Caudate nucleus (tissue), 63 donors: ENCODE measurements at places on chromosomes 4 and X.

GRCh38 chr4:187422655-187423054 is 572.9 kb upstream of the ZFP42 start:
- no peak for DNase-seq

- DNase-seq = no peak
Observed at GRCh38 chr4:1030031-1030430, 18.6 kb downstream of the FGFRL1 start.

- no peak for DNase-seq
Observed at GRCh38 chr4:152464030-152464823, 71.7 kb downstream of the FBXW7 start.

- DNase-seq = no peak
Observed at GRCh38 chrX:39611468-39611867, 486.3 kb downstream of the BCOR start.

DNA sequence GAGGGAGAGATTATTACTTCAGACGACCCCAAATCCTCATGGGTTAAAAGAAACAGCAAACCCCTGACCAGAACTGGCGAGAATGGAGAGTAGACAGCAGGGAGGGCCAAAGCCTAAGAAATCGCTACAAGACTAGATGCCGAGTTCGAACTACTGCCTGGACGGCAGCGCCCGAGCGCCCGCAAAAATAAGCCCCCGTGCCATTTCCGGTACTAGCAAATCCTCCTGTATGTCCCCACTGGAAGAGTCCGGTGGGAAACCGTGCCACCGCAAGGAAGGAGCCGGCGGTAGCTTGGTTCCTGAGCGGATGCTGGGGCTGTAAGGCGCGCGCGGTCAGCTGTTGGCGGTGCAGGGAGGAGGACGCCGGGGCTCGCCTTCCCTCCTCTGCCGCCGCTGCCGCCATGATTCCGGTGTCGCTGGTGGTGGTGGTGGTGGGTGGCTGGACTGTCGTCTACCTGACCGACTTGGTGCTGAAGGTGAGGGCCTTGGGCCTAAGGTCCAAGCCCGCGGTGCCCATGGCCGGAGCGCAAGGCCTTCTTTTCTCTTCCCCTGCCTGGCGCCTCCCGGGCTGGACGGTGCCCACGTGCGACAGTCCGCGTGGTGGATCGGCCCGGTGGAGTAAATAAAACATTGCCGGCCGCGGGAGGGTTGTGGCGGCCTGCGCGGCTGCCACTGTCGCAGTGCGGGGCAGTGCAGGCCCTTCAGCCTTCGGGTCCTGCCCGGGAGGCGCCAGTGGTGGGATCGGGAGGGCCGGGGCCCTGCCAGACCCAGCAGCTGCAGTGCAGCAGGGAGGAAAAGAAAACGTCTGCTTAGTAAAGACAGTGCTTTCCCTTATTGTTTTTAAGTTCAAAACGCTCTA is at the start of gene MBTPS2:
MBTPS2 (plus strand) TSS at position 284 of the 859 bp plus-strand sequence; CDS start at position 402, 118 bp downstream.
- DNase-seq = peak; percentile 65

DNA sequence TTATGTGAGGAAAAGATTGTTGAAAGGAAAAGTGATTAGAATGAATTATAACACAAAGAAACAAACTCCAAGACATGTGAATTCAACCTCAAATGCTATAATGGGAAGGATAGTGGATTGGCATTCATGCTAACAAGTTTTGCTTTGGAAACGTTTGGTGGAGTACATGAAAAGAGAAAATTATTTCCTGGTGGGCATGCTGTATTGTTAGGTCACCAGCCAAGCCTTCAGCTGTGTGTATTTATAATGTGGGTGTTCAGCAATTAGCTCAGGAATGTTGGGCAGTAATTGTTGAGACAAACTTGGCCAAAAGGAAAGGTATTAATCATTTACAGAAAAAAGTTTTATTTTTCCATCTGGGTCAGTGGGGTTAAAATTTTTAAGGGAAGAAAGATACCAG is 198.9 kb upstream of the ARSJ start:
- DNase-seq = no peak

- no peak for DNase-seq
Observed at GRCh38 chr4:140308366-140309123, 64.9 kb upstream of the SCOC start.

- DNase-seq = no peak
Observed at GRCh38 chr4:173531086-173531965, 1.3 kb upstream of the HAND2 start.

DNA sequence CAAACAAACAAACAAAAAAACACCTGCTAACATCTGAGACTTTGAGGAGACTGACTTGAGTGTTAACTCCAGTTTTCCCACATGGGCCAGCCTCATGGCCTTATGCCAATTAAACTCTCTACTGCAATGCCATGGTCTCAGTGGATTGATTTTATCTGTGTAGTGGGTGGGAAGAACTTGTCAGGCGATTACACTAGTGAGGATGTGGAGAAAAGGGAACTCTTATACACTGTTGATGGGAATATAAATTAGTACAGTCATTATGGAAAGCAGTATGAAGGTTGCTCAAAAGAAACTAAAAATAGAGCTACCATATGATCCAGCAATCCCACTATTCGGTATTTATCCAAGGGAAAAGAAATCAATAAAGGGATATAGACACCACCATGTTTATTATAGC is 12.8 kb upstream of the XIAP start:
- DNase-seq = no peak

- DNase-seq = no peak
Observed at GRCh38 chrX:103624111-103624510, 4.7 kb upstream of the TCEAL1 start.

DNA sequence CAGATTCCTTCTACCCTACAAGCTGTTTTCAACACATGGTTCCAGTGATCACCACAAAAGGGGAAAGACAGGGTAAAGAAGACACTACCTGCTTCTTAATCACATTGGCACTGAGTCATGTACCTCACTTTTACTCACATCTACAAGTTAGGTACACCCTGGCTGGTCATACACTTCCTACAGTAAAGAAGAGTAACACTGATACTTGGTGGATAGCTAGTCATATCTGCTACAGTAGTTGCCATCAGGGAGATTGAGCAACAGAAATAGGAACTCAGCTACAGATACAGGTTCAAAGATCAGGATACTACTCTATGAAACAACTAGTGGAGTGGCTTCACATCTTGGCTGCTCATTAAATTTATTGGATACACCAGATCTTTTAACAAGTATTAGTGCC is 105.4 kb upstream of the DIAPH2 start:
- no peak for DNase-seq

DNA sequence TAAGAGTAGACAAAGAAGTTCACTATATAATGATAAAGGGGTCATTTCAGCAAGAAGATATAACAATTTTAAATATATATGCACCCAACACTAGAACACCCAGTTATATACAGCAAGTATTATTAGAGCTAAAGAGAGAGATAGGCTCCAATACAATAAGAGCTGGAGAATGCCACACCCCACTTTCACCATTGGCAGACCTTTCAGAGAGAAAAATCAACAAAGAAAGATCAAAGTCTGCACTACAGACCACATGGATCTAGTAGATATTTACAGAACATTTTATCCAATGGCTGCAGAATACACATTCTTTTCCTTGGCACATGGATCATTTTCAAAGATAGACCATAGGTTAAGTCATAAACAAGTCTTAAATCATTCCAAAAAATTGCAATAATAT is 479.7 kb upstream of the DIAPH2 start:
- DNase-seq = no peak

GRCh38 chrX:154327038-154327820 is 31.6 kb downstream of the TKTL1 start:
- no peak for DNase-seq

GRCh38 chr4:90641861-90642599 is 514.8 kb downstream of the CCSER1 start:
- no peak for DNase-seq

DNA sequence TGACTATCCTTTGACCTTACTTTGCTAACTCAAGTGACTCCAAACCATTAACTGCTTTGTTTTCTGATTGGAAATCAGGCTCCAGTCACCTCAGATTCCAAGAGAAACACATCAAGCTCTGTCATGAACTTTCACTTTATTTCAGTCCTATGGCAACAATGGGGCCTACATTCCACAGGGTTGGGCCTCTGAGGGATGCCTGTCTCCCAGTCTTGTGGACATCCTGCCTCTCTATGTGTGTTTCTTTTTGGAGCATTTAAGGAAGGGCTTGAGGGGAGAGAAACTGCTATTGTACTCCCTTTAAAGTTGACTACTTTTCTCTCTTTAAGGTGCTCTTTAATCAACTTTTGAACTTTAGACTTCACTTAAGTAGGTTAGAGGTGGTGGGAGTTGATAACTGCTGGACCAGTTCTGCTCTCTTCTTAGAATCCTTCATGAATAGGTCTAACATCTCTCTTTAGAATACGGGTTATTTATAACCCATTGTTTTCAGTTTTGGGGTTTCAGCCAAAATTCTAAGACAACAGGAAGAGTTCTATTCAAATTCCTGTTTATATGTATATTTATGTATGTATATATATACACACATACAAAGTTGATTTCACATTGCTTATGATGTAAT is 274.3 kb upstream of the NR3C2 start:
- DNase-seq = no peak

GRCh38 chr4:41718907-41719306 is 29.6 kb downstream of the PHOX2B start:
- no peak for DNase-seq

- no peak for DNase-seq
Observed at GRCh38 chr4:11537846-11538245, 109.2 kb upstream of the HS3ST1 start.

- DNase-seq = no peak
Observed at GRCh38 chr4:68773699-68774098, 42.1 kb upstream of the UGT2B10 start.

DNA sequence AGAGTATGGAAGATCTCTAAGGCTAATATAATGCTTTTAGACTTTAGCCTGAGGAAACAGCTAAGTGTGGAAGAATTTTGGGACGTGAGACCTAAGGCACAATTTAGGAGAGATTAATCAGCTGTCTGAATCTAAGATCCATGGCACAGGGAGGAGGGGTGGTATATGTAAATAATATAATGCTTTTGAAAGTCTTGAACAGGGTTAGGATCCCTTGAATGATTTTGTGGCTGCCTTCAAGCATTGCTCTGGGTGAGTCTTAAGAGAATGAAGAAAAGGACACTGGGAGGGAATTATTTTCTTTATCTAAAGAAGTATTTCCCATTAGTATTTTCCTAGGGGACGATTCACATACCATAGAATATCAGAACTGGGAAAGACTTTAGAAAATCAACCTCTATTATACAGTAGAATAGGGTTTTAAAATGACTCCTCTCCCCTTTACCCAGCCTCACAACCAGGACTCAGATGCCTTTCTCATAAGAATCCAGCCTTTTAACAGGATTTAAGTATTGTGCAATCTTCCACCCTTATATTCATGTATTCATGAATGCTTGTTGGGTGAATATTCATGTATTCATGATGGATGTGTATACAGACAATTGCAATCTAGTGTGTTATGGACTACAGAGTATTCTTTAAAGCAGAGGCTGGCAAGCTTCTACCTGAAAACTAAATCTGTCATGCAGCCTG is 664.2 kb upstream of the CPEB2 start:
- no peak for DNase-seq

- DNase-seq = no peak
Observed at GRCh38 chr4:168667376-168667775, 170.5 kb downstream of the PALLD start.

- DNase-seq = no peak
Observed at GRCh38 chr4:665751-666435, 8.2 kb downstream of the ATP5ME start.

DNA sequence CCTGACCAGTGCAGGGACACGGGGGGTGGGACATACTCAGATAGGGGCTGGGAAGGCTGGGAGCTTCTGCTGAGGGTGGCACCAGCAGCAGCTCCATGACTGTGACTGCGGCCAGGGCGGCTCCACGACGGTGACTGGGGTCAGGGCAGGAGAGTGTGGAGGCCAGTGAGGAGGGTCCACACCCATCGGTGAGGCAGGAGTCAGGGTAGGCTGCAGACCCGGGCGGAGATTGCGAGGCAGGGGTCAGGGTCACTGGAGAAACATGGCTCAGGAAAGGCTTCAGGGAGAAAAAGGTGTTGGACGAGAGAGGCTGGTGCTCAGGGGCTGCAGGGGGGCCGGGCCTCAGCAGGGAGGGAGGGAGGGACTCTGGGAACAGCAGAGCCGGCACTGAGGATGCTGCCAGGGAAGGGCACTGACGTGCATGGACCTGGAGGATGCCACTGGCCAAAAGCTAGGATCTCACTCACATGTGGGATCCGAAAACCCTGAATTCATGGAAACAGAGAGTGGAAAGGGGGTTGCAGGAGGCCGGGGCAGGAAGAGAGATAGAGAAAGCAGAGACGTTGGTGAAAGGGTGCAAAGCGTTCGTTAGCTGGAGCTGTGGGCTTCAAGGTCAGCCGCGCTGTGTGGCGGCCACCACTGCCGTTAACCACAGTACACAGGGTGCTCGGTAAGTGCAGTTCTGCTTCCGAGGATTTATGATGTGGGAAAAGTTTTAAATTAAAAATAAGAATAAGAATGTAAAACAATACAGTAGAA is 22.0 kb downstream of the ATP5ME start:
- DNase-seq = no peak

DNA sequence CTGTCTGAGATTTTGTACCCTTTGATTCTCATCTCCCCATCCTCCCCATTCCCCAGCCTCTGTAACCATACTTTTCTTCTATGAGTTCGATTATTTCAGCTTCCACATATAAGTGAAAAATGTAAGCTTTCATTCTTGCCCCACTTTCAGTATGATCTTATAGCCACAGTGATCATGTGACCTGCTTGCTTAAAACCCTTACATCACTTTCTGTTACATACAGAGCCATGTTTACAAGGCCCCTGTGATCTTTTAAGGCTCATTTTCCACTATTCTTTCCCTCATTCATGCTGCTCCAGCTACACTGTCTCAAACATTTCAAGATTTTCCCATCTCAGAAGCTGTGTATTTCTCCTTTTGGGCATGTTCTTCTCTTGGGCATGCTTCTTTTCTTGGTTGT is 147.7 kb downstream of the DCK start:
- DNase-seq = no peak

DNA sequence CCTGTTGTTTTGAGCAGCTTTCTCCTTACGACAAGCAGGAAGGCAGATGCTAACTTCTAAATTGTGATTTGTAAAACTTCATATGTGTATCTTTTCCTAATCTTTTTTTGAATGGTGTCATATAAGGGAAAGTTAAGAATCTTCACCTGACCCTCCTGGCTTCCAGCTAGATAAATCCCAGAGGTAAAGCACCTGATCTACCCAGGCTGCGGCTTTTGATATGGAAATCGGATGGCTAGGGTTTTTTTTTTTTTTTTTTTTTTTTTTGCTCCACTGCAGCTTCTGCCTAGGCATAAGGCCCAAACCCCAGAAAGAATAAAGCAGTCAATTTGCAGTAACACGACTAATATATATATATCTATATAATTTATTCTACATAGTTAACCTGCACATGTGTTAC is 10.0 kb downstream of the MAB21L2 start:
- no peak for DNase-seq

- no peak for DNase-seq
Observed at GRCh38 chr4:169492436-169493163, 119.8 kb downstream of the NEK1 start.

GRCh38 chrX:17814557-17814956 is 46.5 kb downstream of the RAI2 start:
- no peak for DNase-seq
